ENCODE measurements at places on chromosomes 16 and 17.

DNA sequence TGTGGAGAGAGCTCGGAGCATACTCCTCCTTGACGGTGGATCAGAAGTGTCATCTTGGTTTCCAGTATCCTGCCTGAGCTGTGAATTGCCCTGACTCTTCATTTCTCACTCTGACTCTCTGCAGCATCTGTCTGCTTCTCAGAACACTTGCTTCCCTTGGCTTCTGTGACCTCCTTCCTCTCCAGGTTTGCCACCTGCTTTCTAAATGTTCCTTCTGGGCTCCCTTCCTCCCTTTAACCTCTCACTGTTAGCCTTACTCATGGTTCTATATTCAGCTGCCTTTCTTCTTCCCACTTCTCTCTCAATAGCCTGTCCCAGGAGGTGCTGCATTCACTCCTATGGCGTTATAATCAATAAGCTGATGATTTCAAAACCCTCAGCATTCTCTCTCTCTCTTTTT, 11.2 kb upstream of the PRKAR1A start:
- DNase-seq: no peak

DNA sequence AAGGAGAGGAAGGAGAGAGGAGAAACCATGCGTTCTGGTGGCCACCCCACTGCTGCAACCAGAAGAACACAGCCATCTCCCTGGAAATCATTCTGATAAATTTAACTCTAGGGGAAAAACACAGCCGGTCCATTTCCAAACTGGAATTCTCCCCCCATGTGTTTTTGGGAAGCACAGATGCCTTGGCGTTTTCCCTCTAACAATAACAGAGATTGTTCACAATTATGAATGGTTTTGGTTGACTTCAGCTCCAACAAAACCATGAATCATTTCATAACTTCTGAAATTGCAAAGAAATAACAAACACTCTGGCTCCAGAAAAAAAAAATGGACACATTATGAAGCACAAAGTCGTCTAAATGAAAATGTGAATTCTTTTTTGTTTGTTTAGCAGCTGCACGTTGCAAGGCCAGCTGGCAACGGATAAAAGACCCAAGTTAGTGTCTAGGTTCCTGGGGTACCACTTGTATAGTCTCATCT, 46.2 kb downstream of the GNAO1 start:
- no peak for DNase-seq

DNA sequence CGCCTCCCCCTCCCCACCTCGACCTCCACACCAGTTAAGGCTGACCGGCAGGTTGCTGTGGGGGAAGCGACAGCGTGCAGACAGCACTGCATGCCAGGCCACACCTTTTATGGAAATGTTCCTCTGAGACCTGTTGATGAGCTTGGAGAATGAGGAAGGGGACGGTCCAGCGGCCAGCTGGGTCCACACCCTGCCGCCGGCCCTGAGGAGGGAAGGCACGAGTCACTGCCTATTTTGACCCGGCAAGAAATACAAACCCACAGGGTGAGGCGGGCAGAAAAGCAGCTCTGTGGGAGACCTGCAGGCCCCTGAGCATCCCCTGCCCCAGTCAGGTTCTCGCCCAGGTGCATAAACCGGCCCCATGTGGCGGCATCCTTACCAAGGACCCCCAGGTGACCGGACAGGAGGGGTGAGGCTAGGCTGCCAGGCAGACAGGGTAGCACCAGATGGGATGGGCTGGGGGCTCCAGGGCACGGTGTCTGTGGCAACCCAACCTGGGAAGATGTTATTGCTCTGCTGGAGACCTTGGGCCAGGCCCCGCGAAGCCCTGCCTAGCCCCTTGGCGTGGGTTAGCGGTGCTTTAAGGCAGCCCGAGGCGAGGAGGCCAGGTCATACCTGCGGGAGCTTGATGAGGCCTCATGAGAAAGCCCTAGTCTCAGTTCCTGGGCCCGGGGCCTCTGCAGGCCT, 12.7 kb downstream of the NATD1 start:
- no peak for DNase-seq

DNA sequence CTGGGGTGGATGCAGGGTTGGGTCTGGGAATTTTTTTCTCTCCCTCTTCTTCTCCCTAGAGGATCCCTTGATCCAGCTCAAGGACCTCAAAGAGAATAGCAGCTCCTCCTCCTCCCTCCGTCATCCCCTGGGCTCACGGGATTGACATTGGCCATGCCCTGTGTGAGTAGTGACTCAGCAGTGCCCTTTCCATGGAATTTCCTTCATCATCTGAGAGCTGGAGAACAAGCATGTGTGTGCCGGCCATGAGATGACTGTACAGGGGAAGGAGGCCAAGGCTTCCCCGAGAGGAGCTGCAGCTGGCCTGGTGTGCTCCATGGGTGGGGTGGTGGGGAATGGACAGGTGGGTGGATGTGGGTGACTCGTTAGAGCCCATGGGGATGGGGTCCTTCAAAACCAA, 8.9 kb upstream of the WSCD1 start:
- no peak for DNase-seq

DNA sequence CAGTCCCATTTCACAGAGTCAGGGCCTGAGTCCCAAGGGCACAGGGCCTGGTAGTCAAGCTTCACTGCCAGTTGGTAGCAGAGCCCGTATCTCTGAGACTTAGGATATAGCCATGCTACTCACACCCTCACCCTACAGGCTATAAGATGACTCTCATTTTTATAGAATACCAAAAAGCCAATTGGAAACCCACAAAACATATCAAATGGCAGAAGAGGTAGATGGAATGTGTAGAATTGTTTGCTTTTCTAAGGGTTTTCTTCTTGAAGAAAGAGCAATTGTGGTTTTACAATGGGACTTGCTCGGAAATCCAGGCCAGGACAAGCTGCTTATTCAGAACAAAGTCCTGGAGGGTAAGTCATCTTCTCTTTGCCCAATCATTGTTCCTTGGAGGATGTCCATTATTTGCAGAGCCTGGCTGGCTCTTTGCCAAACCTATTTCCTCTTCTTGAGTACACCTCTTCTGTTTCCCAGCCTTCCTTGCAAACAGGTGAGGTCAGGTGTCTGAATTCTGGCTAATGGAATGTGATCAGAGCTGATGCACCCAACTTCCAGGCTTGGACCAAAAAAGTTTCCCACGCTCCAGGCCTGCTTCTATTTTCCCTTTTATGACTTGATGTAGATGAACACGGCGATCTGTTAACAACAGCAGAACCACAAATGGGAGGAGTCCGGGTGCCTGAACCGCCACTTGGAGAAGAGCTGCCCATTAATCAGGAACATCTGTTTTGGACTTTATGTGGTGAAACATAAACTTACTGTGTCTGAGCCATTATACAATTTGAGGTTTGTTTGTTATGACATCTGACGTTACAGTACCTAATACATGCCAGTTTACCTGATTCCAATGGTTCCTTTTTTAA, 16.9 kb upstream of the CCL22 start:
- no peak for DNase-seq

GRCh38 chr17:64377769-64378282, 12.8 kb downstream of the PECAM1 start:
- no peak for DNase-seq

GRCh38 chr17:41551365-41551764, 20.5 kb downstream of the KRT9 start:
- no peak for DNase-seq

DNA sequence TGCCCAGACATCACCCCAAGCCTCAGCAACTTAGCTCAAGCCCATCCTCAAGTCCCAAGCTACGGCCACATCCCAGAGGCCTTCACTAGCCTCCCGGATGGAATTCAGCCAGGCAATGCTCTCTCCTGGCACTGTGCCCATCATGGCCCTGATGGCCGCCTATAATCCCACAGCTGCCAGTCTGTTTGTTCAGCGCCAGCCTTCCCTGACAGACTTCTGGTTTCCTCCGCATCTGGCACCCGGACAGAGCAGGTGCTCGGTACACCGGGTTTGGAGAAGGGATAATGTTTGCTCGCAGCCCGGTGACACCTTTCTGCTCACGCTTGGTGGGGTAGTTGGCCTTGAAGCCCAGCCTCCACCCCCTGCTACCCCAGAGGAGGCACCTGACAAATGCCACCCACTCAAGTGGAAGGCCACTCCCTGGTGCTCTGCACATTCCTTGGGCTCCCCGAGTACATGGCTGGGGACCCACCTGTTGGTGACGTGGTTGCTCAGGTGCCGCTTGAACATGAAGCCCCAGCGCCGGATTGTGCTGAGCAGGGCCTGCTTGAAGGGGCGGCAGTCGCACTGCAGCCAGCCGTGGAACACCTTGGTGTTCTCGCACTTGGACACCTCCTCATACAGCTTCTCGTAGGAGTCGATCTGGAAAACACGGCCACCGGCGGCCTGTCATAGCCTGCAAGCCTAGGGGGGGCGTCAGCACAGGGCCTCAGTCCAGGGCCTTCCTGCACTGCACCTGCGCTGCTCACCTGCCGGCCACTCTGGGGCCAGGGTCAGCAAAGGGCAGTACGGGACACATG, 47.1 kb downstream of the DNAH17 start:
- no peak for DNase-seq

GRCh38 chr16:47881574-47881973, 274.2 kb downstream of the ABCC12 start:
- no peak for DNase-seq

DNA sequence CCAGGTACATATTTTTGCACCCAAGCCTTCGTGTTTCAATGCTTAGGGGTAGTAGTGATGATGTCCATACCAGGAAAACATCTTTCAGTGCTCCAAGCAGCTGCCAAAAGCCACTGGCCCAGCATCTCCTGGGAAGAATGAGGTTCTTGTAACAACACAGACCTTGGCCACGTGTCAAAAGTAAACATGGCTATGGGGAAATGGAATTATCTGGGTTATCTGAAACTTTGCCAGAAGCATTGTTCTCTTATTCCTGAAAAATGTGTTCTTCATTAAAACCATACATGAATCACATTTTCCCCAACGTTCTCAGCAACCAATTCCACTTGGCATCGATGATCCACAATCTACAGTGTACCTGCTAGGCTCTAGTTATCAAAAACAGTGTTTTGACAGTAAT, 524.2 kb upstream of the EEF2KMT start:
- DNase-seq: no peak

GRCh38 chr17:4453812-4454591, 20.3 kb downstream of the SPNS3 start:
- no peak for DNase-seq

DNA sequence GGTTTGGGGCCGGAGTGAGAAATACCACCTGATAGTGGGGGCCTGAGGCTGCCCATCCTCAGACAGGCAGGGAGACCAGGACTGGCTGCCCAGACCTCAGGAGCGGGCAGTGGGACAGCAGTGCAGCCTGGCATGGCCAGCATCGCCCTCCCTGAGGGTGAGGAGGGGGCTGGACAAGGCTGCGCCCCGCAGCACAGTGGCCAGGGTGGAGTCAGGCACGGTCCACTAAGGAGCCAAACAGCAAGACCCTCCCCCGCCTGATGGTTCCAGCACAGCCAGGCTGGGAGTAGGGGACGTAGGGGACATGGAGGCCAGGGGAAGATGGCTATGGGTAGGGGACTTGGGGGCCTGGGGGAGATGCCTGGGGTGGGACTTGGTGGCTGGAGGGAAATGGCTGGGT, 3.3 kb downstream of the ZNF598 start:
- no peak for DNase-seq

- no peak for DNase-seq
Measured at GRCh38 chr17:12712415-12712814, 46.7 kb downstream of the MYOCD start.

DNA sequence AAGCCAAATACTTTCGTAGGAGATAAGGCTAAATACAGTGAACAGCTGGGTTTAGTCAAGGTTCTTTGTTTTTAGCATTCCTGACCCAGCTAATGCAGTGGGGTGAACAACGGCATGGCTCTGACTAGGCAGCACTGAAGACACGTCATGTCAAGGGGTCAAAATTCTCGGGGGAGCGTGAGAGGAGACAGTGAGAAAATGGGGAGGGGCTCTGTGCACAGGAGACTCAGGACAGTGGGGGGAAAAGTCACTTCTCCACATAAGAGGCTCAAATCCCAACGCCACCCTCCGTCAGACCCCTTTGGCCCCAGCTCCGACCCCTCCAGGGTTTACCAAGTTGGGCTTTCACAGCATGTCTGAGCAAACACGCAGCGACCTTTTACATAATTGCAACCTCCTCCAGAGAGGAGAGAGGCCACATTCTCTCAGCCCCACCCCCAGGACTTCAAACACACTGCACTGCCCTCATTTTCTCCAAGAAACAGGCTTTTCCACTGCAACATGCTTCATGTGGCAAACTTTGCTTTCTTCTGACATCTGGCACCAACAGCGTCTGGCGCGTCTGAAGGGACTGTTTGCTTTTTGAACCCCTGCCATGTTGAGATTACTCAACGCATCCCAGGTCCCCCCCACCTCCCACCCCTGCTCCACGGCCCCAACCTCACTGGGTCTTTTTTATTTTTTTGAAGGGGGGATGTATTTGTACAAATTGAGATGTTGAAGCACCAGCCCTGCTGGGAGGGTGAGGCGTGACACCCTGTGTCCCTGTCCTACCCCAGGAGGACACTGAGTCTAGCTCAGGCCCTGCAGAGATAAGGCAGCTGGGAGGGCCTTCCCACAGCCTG, 30.0 kb downstream of the AXIN2 start:
- DNase-seq: peak; percentile 77

GRCh38 chr17:27158382-27158781, 135.5 kb upstream of the WSB1 start:
- no peak for DNase-seq

- DNase-seq: peak; percentile 90
Measured at GRCh38 chr17:72342627-72343527, 222.1 kb downstream of the SOX9 start.

DNA sequence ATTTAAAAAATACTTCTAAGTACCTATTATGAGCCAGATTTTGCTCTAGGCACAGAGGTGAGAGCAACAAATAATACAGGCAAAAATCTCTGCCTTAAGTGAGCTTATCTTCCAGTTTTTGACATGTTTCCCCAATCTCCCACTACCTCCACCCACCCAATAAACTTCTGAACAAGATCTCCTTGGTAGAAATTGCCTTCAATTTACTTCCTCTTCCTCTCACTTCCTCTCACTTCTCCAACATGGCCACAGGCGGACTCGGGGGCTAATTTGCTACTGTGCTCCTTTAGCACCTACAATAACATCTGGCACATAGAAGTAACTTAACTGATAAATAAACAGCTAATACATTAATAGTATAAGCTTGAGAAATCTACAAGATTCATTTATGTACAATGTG, 82.6 kb downstream of the CACNG1 start:
- DNase-seq: no peak

DNA sequence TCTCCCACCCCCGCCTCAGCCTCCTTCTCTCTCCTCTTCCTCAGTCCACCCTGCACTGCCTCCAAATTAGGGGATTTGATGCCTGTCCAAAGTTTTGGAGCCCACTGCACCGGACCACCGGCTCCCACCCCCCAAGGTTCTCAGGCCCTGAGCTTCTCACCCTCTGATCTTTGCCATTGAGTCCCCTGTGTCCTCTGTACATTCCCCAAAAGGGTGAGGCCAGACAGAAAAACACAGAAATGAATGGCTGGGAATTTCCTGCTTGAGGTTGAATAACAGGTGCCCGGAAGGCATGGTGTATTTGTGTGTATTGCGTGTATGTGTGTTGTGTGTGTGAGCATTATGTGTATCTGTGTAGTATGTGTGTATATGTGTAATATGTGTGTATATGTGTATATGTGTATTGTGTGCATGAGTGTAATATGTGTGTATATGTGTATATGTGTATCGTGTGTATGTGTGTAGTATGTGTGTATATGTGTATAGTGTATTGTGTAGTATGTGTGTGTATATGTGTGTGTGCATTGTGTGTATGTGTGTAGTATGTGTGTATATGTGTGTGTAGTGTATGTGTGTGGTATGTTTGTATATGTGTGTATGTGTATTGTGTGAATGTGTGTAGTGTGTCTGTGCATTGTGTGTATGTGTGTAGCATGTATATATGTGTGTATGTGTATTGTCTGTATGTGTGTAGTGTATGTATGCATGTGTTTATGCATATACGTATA, 16.0 kb upstream of the CCL17 start:
- DNase-seq: no peak
